Muscle of back (tissue), 13 donors: ENCODE measurements at places on chromosomes 1 and 21.

DNA sequence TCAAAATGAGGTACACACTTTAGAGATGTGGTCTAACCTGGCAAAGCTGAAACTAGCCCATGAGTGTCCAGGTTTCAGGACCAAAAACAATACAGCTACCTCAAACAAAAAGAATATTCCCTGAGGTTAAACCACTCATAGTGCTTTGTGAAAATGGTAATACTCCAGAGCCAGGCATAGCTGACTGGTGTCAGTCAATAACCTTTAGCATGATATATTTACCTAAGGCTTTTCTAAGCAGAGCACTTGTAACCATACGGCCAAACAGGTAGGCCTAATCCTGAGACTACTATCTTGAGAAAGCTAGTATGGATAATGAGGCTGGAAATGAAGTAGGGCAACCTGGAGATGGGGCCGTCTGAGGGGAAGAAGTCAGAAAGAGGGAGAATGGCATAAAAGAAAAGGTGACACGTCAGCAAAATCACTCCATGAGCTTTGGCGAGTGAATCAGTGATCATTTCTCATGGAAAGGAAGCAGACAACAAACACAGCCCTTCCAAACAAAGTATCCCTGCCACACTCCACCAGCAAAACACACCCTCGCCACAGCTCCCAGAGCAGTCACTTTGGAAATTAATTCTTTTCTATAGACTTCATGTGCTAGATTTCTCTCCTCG is 1.7 kb upstream of the LRRC52 start:
- no peak for DNase-seq

DNA sequence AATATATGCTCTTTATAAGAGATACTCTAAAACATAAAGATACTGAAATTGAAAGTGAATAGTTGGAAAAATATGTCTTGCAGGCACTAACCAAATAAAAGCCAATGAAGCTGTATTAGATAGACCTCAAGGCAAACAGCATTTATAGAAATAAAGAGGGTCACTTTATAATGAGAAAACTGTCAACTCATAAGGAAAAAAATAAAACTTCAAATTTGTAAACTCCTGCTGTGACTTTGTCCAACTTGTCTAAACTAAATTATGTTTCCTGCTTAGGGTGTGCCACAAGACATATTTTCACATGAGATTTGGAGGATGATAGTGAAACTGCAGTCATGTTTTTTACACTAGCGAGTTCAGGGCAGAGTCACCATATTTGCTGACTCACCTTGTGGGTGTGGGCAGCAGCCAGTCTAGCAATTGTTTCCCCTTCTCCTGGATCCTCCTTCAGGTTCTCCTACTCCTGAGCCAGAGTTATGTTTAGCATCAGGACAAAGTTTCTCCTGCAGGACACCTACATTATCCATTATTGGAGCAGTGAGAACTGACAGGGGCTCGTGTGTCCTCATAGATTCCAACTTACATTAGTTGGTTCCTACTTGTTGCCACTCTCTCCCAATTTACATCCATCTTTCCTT is 43.8 kb downstream of the CD53 start:
- DNase-seq, result no peak

DNA sequence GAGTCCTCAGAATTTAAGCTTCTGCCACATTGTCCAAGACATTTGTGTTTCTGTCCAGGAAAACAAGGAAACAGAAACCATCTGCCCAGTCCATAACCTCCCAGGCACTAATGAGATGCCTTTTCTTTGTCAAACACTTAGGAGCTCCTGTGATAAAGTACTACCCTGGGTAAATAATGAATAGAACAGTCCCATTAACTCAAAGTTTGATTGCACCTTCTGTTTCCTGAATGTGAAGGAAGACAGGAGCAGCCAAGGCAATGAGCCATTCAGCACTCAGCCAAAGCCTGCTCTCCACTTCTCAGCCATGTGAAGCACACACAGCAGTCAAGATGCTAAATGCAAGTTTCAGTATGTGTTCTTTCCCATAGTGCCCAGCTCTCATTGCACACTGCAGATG is 199.8 kb downstream of the SEC16B start:
- DNase-seq, result no peak

- no peak for DNase-seq
Observed at GRCh38 chr1:214537219-214537618, 14.2 kb downstream of the PTPN14 start.

DNA sequence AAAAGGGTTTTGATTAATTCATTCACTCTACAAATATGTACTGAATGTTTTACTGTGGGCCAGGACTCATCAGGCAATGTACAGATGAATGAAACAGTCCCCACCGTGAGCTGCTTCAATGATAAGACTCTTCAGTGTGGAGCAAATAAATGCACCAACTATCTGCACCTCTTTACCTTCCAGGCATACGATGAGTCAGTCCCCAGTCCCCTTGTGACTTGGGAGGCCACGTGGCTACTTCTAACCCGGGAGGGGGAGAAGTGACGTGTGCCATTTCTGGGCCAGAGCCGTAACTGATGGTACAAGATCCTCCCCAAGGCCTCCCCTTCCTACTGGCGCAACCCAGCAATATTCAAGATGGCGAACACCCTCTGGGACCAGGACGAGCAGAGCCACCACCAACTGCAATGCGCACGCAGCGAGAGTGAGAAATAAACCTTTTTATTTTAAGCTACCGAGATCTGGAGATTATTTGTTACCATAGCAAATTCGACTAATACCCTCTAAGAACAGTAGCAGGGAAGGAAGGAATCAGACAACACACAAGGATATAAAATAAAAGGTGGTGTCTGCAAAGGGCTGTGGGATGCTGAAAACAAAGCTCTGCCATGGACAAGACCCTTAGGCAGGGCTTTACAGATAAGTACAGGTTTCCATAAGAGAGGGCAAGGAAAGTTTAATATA is 74.5 kb downstream of the NPHP4 start:
- DNase-seq, result no peak

- no peak for DNase-seq
Observed at GRCh38 chr1:22001409-22001808, at the start of gene CELA3A. Gene CELA3A (plus strand): TSS chr1:22001657. CDS start chr1:22001675, 18 bp downstream.

GRCh38 chr1:215720126-215720525 is 153.0 kb downstream of the KCTD3 start:
- no peak for DNase-seq

GRCh38 chr1:178578541-178578940 is 65.6 kb downstream of the TEX35 start:
- DNase-seq, result no peak

GRCh38 chr1:164576291-164577271 is 17.6 kb downstream of the PBX1 start:
- peak; percentile 74 for DNase-seq

DNA sequence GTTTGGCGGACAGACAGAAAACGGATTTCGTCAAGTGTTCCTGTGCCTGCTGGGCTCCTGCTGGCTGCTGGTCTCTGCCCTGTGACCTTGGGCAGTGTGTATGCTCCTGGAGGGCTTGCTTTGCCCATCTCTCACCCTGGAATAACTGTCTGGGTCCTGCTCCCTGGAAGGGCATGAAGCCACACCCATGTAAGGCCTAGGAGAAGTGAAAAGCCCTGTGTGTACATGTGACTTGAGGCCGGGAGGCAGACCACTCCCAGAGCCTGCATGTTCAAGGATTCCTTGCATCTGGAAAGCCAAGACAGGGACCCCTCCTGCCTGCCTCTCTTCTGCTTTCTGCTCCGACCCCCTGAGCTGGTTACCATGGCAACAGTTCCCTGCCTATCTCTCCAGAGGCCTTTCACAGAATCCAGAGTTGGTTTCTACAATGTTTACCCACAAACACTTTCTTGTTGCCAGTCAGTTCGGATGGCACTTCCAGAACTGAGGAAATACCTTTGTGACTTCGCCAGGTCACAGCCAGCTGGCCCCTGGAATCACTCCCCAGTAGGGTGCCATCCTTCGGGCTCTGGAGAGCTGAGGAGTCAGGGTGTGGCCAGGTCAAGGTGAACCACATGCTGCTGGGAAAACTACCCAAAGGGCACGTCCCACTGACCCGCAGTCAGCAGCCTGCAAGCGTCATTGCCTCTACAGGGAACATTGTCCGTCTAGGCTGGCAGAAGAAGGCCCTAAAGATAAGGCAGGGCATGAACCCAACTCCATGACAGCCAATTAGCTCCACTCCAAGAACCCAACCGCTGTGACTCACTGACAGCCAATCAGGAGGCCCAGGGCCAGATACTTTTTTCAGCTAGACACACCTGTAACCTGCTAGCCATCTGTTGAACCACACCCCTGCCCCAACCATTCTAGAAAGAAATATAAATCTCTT is 14.7 kb upstream of the GPR37L1 start:
- DNase-seq, result no peak

DNA sequence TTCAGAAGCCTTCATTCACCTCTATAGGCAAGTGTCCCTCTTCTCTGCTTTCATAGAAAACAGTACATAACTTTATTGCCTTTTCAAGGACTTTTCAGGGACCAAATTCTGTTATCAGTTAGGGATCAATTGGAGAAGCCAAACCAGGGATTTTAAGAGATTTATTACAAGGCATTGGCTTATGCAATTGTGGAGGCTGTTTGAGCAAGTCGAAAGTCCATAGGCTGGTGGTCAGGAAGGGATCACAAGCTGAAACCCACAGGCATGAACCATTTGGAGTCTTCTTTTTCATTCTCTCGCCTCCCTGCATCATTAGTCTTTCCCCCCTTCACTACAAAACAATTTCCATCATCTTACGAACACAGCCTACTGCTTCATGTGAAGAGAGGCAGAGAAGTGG is 34.8 kb upstream of the SYCP1 start:
- DNase-seq, result no peak

- no peak for DNase-seq
Observed at GRCh38 chr1:90384193-90384592, 332.9 kb downstream of the BARHL2 start.

DNA sequence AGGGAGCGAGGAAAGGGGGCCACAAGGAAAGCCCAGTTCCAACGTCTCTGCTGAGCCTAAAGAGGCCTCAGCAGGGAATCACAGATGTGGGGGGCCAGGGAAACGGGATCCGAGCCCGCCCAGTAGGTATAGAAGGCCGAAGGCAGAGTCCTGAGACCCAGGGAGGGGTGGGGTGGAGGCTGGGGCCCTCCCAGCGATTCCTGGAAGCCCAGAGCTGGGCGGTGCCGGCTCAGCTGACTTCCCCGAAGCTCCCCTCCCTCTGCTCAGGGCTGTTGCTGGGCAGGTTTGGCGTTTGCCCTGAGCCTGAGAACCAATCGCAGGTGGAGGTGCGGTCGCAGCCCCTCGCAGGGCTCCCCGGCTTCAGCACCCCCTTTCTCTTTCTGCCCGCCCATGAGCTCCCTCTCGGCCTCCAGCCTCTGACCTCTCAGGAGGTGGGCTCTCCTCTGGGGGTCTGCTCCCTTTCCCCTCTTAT is 12.8 kb downstream of the ADAMTSL4 start:
- peak; percentile 98 for DNase-seq

DNA sequence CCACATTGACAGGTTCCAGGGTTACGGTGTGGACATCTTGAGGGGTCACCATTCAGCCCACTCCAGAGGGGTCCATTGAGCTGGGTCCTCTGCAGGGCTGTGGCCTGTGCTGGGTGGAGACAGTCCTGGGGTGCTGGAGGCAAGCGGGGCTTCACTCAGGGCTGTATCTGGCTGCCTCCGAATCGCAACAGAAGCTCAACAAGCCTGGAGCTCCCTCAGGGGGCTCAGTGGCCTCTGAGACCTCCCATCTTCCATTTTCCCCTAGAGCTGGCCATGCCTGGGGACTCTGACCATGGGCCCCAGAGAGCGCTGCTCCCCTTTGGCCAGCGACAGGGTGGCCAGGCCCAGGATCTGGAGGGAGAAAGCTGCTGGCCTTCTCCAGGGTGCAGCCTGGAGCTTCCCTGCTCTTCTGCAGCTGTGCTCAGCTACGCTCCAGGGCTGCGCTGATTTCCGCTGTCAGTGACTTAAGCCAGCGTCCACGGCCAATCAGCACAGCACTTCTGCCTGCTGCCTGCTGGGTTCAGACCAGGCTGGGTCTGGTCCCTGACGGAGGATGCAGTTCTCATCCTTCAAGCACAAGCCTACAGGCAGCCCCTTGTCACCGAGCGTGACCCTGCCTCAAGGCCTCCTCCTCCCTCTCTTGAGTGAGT is 45.0 kb upstream of the ADARB1 start:
- peak; percentile 92 for DNase-seq

- DNase-seq, result no peak
Observed at GRCh38 chr1:244068567-244068966, 17.5 kb downstream of the ZBTB18 start.

DNA sequence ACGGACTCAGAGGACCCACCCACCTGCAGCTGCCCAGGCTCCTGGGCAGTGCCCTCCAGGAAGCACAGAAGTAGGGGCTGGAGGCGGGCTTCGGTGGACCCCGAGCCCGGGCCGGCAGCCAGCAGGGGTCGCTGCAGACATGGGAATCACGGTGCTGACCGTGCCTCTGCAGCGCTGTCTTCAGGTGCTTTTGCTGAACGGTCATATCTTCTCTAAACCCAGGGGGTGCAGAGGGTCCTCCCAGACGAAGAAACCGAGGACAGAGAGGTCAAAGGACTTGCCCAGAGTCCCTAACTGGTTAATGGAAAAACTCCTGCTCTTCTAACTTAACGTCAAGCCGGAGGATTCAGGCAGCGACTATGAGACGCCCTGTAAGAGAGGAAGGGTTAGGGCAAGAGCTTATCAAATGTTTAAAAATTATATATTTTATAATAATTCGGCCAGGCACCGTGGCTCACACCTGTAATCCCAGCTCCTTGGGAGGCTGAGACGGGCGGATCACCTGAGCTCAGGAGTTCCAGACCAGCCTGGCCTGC is 21.5 kb upstream of the LEFTY2 start:
- no peak for DNase-seq

DNA sequence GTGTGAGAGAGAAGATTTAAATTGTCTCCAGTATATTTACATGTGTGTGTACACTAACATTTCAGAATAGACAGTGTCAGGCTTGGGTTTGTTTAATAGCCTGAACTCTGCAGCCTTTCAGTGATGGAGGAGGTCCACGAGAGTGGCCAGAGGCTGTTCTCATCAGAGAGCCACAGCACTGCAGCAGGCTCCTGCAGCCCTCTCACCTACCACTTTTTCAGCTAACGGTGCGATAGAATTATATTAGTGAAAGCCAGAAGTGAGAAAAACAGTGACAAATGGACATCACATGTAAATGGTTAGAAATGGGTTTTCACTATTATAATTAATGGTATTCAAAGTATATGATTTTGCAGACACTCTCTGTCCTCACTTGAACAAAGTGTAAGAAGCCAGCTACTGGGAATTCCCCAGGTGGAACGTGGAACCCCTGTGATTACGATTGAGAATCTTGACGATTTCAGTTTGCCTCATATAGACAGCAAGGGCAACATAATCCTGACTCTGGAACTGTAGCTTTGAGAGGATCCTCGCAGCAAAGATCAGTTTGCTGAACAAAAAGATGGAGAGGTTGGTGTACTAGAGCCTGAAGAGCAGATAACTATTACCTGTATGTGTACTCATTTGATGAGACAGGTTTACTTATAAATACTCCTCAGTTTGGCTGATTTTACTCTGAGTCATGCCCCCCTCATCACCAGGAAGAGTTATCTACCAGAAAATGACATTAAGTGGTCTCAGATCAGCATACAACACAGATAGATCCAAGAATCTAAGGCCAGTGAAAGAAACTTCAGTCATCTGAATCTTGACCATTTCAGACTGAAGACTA is 31.4 kb downstream of the IFI16 start:
- DNase-seq, result no peak

DNA sequence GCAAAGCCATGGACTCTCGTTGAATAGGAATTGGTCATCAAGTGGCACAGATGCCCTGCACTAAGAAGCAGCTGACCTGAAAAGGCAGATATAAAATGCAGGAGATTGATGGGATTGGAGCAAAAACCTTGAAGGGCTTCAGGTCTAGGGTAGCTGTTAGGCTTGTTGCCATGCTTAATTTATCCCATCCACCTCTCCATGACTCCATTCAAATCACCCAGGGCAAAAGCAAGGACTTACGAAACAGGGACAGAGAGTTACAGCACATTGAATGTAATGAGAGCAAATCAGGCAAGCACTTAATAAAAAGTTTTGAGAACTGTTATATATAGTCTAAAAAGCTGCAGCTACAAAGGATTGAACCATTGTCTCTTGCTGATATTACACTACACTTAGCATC is 298.2 kb upstream of the ESRRG start:
- DNase-seq, result no peak
